ENCODE measurements at places on chromosomes 4 and X. TPM values are rescaled to one million over a fixed set of nuclear protein-coding genes. Genes with fewer than 3 reads are reported as not detected.

HERC5 gene
- total RNA-seq: 19.3 TPM

RBM46 gene
- total RNA-seq: 0.09 TPM

PTPN13 gene
- total RNA-seq: 8.9 TPM

CITED1 gene
- total RNA-seq: 0.52 TPM

SCML2 gene
- 4.1 TPM for total RNA-seq

DNA sequence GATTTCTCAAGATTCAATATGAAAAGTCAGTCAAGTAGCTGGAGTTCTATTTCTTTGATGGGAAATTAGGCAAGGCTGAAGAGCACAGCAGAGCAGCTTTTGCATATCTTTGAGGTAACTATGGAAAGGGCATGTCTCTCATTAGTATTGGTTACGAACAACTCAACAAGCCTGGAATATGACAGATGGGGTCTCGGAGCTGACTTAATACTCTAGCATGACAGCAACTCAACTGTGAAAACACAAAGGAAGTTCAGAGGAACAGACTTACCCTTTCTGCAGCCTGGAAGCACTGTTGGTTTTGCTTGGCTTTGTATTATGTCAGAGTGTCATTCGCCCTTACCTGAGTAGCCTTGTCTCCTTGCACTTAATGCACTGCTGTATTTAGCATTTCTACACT, 79.9 kb upstream of the AADAT start:
- no peak overlapping the region for H3K4me3 ChIP-seq
- no peak for DNase-seq
- H3K27me3 ChIP-seq: no peaks in the 10 kb centered on the region
- H3K4me1 ChIP-seq: no peaks in the 10 kb centered on the region
- no peak overlapping the region for H3K27ac ChIP-seq
- no peaks in the 10 kb centered on the region for H3K36me3 ChIP-seq

DNA sequence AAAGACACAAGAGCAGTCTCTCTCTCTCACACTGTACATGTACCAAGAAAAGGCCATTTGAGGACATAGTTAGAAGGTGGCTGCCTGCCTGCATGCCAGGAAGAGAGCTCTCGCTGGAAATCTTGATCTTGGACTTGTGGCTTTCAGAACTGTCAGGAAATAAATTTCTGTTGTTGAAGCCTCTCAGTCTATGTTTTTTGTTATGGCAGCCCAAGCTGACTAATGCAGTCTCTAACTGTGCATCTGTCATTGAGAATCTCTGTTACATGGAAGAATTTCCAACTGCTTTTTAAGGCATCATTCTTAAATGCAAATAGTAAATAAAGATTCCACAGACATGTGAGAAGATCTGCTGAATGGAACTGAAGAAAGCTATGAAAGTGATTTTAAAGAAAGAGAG, 198.3 kb downstream of the PCDH10 start:
- H3K36me3 ChIP-seq: no peaks in the 10 kb centered on the region
- H3K4me3 ChIP-seq: no peak overlapping the region
- no peaks in the 10 kb centered on the region for H3K27me3 ChIP-seq
- no peak for DNase-seq

- H3K27ac ChIP-seq: no peak overlapping the region
- no peaks in the 10 kb centered on the region for H3K36me3 ChIP-seq
- H3K4me3 ChIP-seq: no peak overlapping the region
- no peaks in the 10 kb centered on the region for H3K4me1 ChIP-seq
- no peaks in the 10 kb centered on the region for H3K27me3 ChIP-seq
- DNase-seq: no peak
Observed at GRCh38 chrX:41478381-41478911, 31.3 kb downstream of the NYX start.

DNA sequence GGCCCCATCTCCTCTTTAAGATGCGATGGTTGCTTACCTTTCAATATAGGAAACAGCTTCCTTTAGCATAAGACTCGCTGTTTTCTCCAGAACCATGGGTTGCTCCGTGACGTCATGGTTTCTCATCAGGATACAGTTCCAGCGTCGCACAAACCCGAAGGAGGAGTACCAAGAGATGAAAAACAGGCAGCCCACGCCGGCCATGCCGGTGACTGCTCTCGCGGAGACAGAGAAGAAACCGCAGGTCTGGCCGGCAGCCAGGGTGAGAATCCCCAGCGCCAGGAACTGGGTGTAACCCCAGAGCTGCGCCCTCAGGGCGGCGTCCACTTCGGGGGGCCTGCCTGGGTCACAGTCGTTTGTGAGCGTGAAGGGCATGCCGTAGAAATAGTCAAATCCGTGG, 11.4 kb downstream of the ARSD start:
- no peak overlapping the region for H3K4me3 ChIP-seq
- no peaks in the 10 kb centered on the region for H3K4me1 ChIP-seq
- no peak overlapping the region for H3K27ac ChIP-seq
- H3K36me3 ChIP-seq: no peaks in the 10 kb centered on the region

GRCh38 chrX:66633541-66633940, 5.3 kb downstream of the EDA2R start:
- H3K4me1 ChIP-seq: no peaks in the 10 kb centered on the region
- no peaks in the 10 kb centered on the region for H3K36me3 ChIP-seq
- no peak overlapping the region for H3K4me3 ChIP-seq
- H3K27ac ChIP-seq: no peak overlapping the region
- no peaks in the 10 kb centered on the region for H3K27me3 ChIP-seq
- DNase-seq: no peak

DNA sequence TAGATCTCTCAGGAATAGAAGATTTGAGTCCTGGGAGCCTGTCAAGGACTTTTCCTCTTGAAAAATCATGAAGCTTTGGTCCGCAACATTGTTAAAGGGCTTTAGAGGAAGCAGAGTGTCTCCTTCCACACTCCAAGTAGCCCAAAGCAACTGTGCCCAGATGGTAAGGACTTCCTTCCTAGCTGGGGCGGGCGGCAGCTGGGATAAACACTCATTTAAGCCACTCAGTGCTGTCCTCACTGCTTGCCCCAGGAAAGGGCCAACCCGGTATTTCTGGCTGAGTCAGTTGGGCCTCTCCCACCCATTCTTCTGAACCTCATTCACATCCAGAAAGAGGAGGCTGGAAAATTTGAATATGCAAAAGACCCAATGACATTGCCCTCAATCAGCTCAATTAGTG, 144.3 kb downstream of the CHIC2 start:
- H3K27ac ChIP-seq: no peak overlapping the region
- no peak overlapping the region for H3K4me3 ChIP-seq
- H3K4me1 ChIP-seq: no peaks in the 10 kb centered on the region
- no peak for DNase-seq
- peaks cover 14% of the 10 kb centered on the region for H3K27me3 ChIP-seq
- no peaks in the 10 kb centered on the region for H3K36me3 ChIP-seq

GRCh38 chrX:39749135-39749534, 348.6 kb downstream of the BCOR start:
- no peaks in the 10 kb centered on the region for H3K36me3 ChIP-seq
- no peak overlapping the region for H3K27ac ChIP-seq
- peaks cover 15% of the 10 kb centered on the region for H3K4me1 ChIP-seq
- no peaks in the 10 kb centered on the region for H3K27me3 ChIP-seq
- no peak for DNase-seq
- no peak overlapping the region for H3K4me3 ChIP-seq

DNA sequence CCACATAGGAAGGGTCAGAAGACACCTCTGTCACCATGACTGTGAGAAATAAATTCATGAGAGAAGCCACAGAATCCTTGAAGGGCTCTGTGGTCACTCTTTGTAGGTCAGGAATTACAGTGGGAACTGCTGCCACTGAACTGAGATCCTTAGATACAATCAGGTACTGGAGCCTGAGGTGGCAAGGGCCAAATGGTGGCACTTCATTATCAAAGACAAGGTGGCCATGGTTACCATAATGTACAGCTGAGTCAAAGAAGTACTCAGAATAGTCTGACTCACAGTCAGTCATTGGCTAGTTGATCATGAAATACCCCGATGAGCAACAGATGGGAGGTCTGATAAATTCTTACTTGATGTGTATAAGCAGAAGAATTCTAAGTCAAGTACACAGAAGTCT, 131.9 kb downstream of the RTL3 start:
- no peak overlapping the region for H3K4me3 ChIP-seq
- no peaks in the 10 kb centered on the region for H3K4me1 ChIP-seq
- H3K36me3 ChIP-seq: no peaks in the 10 kb centered on the region

DNA sequence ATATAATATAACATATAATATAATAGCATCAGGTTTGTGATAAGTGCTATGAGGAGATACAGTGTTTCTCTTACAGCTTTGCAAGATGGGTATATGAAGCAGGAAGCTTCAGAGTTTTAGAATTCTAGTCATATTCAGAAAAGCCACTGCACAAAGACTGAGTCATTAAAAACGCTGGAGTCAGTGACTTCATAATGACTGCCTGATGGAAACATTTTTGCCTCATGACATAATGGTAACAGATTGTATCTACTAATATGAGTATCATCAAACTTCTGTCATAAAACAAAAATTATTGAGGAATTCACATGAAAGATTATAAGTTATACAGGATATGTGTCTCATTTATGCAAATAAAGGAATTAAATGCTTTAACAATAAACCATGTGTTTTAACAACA, 46.8 kb downstream of the EPHA5 start:
- H3K27me3 ChIP-seq: no peaks in the 10 kb centered on the region
- H3K36me3 ChIP-seq: no peaks in the 10 kb centered on the region
- no peaks in the 10 kb centered on the region for H3K4me1 ChIP-seq
- DNase-seq: no peak
- H3K4me3 ChIP-seq: no peak overlapping the region

DNA sequence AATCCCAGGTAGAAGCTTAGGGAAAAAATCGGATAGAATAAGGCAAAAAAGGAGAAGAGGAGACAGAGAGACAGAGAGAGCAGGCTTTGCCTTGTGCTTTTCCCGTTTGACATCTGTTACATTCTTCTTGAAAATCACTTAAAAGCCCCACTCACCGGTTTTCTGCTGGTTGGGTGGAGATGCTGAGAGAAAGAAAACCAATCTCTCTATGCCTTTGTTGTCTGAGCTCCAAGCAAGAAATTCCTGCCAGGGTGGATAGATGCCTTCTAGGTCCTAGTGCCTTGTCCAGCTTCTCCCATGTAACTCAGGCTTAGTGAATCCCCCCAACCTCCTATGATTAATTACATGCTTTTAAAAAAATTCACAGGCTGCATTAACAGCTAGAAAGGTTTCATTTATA, at the start of gene DCX:
DCX (minus strand) TSS at position 210 of the 400 bp plus-strand sequence. CDS start 1,794 bp downstream, outside the sequence.
- no peaks in the 10 kb centered on the region for H3K27me3 ChIP-seq
- H3K36me3 ChIP-seq: no peaks in the 10 kb centered on the region
- H3K27ac ChIP-seq: no peak within 1 kb of the TSS
- H3K4me3 ChIP-seq: no peak within 1 kb of the TSS
- DNase-seq: no peak

- H3K27ac ChIP-seq: no peak overlapping the region
- H3K36me3 ChIP-seq: no peaks in the 10 kb centered on the region
- no peak overlapping the region for H3K4me3 ChIP-seq
- no peaks in the 10 kb centered on the region for H3K27me3 ChIP-seq
- DNase-seq: peak; percentile 4
Observed at GRCh38 chrX:7996414-7996813, 69.2 kb upstream of the PNPLA4 start.

DNA sequence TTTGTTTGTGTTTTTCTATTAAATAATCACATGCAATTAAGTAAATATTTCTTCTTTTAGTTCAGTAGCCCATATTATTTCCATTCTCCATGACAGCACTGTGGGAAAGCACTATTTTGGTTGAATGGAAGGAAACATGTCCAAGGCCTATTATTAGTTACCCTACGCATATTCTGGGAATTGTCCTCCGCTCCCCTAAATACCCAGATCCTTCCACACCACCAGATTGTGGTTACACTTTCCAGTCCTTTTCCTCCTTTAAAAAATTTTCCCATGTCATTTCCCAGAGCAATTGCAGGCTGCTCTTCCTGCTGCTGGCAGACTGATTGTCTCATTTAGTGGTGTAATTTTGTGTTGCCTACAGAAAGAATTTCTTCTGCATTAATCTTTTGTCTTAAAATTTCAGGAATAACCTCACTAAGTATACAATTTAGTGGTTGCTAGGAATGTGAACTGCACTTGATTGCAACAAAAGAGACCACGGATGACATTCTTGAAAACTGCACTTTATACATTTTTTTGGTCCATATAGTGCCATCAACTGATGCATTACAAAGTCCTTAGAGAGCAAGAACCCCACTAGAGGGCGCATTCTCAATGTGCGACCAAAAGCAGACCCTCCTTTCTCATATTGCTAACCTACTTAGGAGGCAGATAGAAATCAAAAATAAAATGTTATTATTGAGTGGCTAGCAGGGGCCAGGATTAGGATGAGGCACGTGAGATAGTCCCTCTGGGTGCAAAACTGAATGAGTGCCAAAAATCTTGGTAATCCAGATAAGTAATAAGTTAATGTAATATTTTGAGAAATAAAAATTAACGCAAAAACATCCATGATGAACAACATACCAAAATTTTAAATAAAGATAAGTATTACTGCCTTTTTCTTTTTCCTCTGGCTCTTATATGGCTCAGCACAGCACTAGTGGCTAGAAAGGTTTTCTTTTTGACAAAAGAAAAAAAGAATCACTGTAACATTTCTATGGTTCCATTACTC, 98.8 kb upstream of the IQCM start:
- no peaks in the 10 kb centered on the region for H3K27me3 ChIP-seq
- no peak overlapping the region for H3K4me3 ChIP-seq
- no peak overlapping the region for H3K27ac ChIP-seq
- no peaks in the 10 kb centered on the region for H3K4me1 ChIP-seq
- no peak for DNase-seq

DNA sequence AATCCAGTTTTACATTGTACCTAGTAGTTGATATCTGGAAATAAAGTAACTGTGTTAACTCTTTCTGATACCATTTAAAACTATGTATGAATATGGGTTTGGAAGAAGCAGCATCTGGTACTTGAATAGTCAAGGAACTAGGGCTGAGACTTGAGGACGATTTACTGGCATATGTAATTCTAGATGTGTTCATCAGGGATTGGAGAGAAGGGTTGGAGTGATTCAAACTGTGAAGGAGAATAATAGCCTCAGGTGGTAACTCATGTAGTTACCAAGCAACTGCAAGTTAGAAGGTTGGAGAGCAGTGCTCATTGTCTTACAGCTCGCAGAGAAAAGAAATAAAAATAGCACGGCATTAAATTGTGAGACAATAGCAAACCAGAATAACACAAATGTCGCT, 29.5 kb upstream of the TXLNG start:
- H3K27ac ChIP-seq: no peak overlapping the region
- no peak for DNase-seq
- no peaks in the 10 kb centered on the region for H3K27me3 ChIP-seq

DNA sequence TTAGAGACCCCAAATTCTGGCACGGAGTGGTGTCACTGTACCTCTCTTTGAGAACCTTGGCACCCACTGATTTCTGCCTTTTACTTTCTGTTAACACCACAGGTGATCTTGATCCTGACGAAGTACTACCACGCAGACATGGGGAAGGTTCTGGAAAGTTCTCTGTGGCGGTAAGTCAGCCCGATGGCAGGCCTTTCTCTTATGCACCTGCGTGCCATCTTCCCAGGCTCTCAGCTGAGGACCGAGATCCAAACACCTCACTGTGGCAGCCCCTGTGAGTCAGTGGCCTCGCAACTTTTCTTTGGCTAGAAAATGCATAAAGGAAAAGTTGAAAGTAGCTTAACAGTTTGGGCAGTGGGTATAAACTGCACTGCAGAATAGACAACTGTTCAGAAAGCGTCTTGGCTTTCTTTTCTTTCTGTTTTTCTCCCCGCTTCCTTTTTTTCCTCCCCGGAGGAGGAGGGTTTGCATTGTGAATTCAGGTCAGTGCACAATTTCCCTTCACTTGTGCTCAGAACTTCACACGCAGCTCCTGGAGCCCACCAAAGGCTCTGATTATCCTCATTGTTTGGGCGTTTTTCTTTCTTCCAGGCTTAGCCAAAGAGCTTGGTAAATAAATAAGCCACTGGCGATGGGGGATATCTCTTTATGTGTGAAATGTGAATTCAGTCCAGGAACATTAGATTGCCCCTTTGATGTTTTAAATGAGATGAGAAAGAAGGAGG, 38.4 kb downstream of the PSAPL1 start:
- H3K27ac ChIP-seq: no peak overlapping the region
- H3K27me3 ChIP-seq: peaks cover 2% of the 10 kb centered on the region
- DNase-seq: no peak
- H3K4me1 ChIP-seq: no peaks in the 10 kb centered on the region
